ENCODE measurements at places on chromosomes 13 and 19.

GRCh38 chr13:82136880-82137279 is 1745.4 kb downstream of the SLITRK1 start:
- no peak for DNase-seq

DNA sequence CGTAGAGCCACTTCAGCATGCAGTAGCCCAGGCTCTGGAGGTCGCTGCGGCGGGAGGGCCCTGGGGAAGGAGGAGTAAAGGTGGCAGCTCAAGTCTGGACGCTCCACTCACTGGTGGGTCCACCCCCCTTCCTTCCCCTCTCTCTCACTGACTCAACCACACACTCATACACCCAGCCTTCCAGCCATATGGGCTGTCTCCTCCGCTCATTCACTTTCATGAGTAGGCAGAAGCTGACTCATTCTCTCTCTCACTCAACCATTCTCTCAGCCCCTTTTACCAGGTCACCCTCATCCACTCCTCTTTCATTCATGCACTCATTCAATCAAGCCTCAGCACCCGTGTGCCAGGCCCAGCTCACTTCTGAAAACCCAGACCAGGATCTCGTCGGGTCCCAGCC is 27.5 kb upstream of the SIGLEC11 start:
- no peak for DNase-seq

DNA sequence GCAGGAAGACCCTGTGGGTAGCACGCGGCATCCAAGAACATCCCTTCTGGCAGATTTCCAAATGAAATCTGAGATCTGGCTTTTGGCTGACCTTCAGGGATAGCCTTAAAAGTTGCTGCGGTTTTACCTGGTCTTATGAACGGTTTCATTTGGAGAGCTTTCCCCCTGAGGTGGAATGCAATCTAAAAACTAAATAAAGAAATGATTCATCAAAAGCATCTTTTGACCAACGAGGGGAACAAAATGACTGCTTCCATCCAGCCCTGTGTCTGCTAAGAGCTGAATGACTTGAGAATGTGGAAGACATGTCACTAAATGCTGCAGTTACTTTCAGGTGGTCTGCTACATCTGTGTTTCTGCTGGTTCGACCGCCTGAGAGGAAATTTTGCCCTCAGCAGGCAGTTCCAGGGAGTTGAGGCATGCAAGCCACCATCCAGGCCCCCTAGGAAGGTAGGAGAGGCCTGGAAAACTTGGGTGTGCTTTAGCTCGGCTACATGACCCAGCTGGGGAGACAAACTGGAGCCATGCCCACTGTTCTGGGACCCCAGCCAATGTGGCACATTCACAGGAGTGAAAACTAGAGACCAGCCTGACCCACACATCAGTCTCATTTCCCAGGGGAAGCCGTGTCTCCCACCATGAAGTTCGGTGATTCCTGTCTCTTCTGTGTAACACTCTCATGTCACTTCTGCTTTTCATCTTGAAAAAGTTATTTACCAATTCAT is 175.1 kb upstream of the KL start:
- DNase-seq: peak; percentile 76

GRCh38 chr13:106474912-106475311 is 60.5 kb downstream of the EFNB2 start:
- DNase-seq: no peak

- no peak for DNase-seq
Measured at GRCh38 chr19:47630594-47630993, 21.7 kb downstream of the BICRA start.

DNA sequence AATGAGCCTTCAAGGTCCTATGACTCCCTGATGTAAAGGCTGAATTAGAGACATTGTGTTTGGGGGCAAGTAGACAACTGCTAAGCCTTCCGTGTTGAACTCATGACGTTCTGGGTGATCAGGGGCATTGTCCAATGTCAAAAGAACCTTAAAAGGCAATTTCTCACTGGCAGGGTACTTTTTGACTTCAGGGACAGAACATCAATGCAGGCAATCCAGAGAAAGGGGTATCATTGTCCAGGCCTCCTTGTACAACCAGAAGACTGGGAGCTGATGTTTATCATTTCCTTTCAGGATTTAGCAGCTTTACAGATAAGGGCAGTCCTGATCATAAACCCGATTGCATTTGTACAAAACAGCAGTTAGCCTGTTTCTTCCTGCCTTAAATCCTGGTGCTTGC is 25.0 kb upstream of the SMAD9 start:
- no peak for DNase-seq

GRCh38 chr13:61777899-61778298 is 362.2 kb upstream of the PCDH20 start:
- DNase-seq: no peak

- no peak for DNase-seq
Measured at GRCh38 chr19:28420811-28421550, 792.0 kb downstream of the UQCRFS1 start.

DNA sequence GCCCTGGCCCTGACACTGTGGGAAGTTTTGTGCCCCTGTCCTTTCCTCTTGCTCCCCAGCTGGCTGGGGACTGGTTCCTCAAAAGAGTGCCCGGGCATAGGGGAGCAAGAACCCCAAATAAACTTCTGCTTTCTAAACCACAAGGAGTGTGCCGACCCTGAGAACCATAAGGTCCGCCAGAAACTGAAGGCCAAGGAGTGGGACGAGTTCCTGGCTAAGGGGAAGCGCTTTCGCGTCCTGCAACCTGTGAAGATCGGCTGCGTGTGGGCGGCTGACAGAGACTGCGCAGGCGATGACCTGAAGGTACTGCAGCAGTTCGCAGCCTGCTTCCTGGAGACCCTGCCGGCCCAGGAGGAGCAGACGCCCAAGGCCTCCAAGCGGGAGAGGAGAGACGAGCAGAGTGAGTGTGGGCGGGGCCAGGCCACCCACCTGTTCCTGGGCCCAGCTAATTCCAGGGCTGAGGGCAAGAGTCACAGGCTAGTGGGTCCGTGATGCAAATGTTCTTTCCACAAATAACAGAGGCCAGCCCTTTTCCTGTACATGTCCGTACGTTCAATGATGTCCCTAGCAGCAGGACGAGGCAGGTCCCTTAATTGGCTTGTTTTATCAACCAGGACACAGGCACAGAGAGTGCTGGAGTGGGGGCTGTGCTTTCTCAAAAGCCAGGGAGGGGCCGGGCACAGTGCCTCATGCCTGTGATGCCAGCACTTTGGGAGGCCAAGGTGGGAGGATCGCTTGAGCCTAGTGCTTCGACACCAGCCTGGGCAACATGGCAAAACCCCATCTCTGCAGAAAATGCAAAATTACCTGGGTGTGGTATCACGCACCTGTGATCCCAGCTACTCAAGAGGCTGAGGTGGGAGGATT is 25.6 kb downstream of the UBXN6 start:
- no peak for DNase-seq

GRCh38 chr13:20840568-20840967 is 62.0 kb downstream of the XPO4 start:
- no peak for DNase-seq

DNA sequence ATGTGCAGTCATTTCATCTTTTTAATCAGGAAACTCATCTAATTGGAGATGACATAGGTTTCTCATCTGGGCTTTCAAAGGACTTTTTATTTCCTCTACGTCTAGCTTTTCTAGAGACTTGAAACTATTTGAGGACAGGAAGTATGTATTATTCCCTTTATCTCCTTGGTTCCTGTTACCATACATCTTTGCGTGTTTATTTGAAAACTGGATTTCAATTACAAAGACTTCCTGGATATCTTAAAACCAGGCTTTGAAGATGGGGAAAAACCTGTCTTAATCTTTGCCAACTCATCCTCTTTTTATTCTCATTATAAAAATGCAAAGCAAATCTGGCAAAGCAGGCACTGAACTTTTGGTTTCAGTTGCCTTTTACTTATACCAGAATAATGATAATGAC is 130.5 kb downstream of the LMO7 start:
- DNase-seq: no peak

DNA sequence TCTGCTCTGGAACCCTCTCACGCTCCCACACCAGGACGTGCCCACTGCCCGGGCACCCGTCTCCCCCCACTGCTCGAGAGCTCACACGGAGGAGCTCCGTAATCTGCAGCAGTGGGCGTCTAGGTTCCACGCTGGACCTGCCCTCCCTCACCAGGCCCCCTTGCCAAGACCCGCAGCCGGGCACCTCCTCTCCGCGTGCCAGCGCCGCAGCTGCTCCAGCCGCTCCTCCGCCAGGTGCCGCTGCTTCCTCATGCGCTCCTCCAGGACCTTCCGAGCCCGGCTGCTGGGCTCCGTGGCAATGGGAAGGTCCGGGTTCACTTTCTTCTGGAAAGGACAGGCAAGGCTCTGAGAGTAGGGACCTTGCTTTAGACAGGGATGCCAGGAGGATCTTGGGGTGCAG is 35.0 kb upstream of the MATK start:
- DNase-seq: no peak

GRCh38 chr19:35509861-35510625 is 3.4 kb downstream of the DMKN start:
- peak; percentile 95 for DNase-seq

GRCh38 chr19:45674946-45675345 is 6.9 kb downstream of the GIPR start:
- DNase-seq: no peak

DNA sequence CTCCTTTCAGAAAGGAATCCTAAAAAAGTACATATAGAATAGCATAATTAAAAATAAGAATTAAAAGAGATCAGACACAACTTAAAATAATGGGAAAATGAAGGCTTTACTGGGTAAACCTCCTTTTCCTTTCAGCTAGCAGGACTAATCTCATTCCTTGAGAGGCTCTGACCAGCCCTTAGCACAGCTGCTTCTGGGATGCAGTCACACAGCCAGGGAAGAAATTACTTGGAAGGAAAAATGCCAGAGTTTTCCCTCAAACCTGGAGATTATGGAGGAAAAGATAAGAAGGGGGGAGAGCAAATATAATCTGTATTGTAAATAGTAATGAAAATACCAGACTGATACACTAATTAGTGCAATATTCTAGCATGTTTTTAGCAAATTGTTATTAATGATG is 91.8 kb downstream of the LRCH1 start:
- DNase-seq: no peak

DNA sequence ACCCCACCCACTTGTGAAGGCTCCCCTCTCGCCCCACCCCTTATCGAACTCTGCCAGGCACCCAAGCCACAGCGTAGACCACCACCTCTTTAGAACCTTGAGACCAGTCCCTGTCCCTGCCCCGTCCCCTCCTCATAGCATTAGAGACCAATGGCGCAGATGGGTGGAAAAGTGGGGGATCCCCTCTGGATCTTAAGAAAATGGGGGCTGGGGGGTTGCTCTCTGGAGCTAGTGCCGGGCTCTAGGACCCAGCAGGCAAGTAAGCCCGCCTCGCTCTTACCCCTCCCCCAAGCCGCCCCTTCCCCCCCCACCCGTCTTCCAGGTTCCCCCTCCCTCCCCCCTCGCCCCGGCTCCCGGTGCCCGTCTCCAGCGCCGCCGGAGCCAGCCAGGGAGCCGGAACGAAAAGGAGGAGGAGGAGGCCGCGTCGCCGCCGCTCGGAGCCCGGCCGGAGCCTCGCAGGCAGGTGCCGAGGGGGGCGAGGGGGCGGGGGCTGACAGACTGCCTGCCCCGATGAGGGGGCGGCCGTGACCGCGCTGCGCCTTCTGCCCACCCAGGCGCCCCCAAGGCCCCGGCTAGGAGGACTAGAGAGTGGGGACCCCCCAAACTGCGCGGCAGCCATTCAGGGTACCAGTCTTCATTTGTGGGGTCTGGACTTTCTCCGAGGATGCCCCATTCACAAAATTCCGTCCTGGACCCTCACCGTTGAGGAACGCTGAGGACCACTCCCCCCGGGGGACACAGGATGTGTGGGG is at the start of gene SPRED3:
SPRED3 (plus strand) TSS at position 349 of the 752 bp plus-strand sequence. CDS start 1,606 bp downstream, outside the sequence.
- peak; percentile 82 for DNase-seq

- DNase-seq: no peak
Measured at GRCh38 chr13:39455521-39456175, 147.3 kb downstream of the LHFPL6 start.

DNA sequence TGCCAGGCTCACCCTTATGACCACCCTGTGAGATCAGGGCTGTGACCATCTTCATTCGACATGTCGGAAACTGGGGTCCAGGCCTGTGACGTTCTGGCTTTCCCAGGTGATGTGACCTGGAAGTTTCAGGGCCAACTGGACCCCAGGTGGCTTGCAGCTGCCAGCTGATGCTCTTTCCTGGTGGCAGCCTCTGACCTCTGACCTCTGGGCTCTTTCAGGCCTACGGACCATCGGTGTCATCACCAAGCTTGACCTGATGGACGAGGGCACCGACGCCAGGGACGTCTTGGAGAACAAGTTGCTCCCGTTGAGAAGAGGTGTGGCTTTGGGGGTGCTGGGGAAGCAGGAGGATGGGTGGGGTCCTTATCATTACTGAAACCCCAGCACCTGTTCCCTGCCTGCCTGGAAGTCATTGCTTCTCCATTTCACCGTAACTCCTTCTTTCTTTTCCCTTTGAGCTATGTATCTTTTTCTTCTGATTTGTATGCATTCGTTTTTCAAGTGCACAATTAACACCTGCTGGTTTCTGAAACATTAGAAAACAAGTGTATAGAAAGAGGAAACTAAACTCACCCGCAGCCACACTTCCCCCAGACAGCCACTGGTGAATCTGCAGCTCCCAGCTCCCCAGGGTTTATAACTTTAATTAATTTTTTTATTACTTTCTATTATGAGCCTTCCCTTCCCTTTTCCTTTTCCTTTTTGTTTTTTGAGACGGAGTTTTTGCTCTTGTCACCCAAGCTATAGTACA is 58.9 kb downstream of the TMED1 start:
- DNase-seq: no peak

- no peak for DNase-seq
Measured at GRCh38 chr13:59982631-59983382, 180.9 kb downstream of the DIAPH3 start.

DNA sequence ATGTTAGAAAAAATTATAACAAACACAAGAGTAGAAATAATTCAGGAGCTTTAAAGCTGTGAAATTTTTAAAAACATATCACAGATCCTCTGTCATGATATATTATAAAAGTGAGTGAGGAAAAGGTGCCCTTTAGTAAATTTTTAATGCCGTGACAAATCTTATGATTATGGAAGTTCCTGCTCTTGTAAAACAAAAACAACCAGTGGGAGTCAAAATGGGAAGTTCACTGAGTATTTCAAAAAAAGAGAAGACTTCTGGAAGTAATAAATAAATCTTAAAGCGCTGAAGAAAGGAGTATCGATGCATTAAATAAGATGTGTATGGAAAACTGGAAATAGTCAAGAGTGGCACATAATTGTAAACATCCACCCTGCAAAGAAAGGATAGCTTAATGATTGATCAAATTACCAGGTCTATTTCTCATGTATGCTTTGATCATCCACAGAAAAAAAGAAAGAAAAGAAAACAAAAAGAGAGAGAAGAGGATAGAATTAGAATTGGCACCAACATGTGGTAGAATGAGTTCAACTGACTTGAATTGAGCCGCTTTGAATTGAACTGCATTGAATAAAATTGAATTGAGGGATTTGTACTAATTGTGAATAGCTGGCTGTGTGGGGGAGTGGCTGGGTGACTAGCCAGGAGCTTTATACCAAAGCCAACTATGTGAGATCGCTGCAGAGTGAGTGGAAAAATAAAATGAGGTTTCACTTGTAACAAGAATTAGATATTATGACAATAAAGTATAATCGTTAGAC is 647.6 kb upstream of the SPRY2 start:
- DNase-seq: no peak
